ENCODE measurements at places on chromosomes 7 and 10.
A peak's percentile ranks its signal among the peaks of the same experiment; 100 is the strongest.

DNA sequence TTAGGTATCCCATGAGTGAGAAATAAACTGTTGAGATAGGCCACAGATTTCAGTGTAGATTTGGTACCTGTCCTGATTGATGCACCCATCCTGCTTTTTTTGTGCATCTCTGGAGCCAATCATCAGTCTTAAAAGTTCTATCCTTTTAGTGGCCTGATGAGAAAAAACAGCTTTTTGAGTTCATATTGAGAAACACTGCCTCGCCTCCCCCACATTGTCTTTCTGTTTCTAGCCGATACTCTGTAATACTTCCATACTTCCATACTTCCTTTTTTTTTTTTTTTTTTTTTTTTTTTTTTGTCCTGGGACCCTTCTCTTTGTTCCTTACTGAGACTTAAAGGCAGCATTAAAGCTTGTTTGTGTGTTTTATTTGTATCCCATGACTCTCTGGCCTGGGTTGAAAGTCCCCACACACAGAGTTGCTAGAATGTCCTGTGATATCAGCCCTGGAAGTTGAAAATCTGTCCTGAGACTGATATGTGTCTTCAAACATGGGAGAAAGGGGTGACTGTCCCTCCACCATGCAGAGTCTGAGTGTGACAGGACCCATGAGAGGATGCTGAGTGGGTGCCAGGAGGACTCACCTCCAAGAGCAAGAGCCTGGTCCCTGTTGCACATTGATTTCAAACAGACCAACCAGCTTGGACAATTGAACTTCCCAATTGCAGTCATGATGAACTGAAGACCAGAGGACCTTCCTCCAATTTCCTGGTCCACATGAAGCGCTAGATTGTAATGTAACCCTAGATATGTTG, 5.7 kb downstream of the ZNF22 start:
- no peak for DNase-seq

- no peak for DNase-seq
Observed at GRCh38 chr10:74889662-74889998, 63.2 kb downstream of the KAT6B start.

- no peak for DNase-seq
Observed at GRCh38 chr10:49627644-49628247, 13.9 kb downstream of the CHAT start.

GRCh38 chr7:131098527-131098926, 229.1 kb upstream of the MKLN1 start:
- DNase-seq = no peak

- no peak for DNase-seq
Observed at GRCh38 chr7:143258831-143259230, 4.4 kb upstream of the GSTK1 start.

DNA sequence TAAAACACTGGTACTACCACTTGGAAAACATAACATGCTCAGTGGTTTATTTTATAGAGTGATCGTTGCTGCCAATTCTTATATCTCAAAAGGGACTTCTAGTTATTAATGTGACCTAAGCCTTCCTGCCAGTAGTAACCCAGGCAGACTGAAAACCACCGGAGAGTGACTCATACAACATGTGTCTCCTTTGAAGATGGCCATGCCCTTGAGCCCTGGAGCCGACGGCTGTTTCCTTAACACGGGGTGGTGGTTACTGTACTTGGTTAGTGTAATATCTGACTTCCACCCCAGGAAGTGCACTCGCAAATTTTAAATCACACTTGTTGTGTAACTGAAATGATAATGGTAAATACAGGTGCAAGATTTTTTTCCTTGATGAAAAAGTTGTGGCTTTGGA, 30.5 kb downstream of the JAKMIP3 start:
- no peak for DNase-seq

GRCh38 chr10:90930971-90931871, 10.3 kb upstream of the ANKRD1 start:
- peak; percentile 100 for DNase-seq

- DNase-seq = peak; percentile 17
Observed at GRCh38 chr10:13440185-13441061, 88.4 kb downstream of the BEND7 start.

- no peak for DNase-seq
Observed at GRCh38 chr10:13977861-13978532, 352.7 kb downstream of the FRMD4A start.

GRCh38 chr7:96824686-96825085, 115.0 kb upstream of the SEM1 start:
- no peak for DNase-seq

DNA sequence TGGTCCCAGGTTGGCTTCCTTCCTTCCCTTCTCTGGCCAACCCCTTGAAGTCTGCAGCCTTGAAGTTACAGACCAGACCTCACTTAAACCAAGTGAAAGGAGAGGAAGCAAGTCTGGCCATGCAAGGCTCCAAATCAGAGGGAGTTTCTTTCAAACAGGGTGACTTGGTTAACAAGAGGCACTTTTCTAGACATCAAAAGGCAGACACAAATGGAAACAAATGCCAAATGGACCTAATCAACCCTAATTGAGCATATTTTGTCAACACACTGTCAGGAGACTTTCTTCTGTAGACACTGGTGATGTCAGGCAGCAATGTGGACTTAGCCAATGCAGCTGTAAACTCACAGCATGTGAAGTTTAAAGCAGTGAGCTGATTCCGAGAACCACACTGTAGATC, 282.7 kb upstream of the FZD8 start:
- DNase-seq = no peak

DNA sequence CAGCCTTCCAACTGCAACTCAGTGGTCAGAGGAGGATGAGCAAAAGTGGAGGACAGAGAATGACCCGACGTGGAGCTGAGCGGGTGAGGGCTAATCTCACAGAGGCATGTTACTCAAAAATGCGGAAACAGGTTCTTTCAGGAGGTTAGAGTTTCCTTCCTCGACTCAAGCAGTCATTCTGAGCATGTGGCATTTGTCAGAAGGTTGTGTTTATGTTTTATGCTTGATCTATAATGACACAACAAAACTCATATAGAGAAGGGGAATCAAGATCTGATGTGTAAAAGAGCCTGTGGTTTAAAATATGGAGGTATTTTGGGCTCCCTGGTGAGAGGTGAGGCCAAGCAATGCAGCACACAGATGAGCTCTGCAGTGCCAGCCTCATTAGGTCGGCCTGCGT, 311.4 kb downstream of the ADARB2 start:
- DNase-seq = no peak

DNA sequence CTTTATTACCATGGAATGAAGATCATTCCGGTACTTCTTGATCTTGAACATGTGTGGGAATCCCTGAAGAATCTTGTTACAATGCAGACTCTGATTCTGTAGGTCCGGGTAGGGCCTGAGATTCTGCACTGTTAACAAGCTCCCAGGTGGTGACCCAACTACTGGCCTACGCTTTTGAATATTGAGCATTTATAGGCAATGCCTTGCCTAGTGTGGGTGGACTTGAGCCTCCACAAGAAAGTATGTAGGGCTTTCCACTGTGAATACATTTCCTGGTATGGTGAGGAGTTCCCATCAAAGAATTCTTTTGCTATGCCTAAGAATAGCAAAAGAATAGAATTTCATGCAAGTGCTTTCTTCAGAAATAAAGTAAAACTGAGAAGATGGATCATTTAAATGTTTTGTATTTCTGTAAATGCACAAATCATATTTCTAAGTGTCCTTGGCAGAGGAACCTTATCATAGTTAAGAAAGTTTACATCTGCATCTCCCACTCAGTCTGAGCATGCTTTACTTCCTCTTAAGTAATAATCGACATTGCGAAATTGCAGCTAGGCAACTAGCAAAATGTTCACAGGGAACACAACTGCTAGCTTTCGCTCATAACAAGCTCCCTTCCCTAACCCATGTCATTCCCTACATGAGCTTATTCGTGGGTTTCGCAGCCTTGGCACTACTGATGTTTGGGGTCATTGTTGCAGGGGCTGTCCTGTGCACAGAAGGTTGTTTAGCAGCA, 71.4 kb downstream of the AHR start:
- DNase-seq = peak; percentile 87

GRCh38 chr10:3414667-3415023, 242.1 kb upstream of the PITRM1 start:
- DNase-seq = no peak

DNA sequence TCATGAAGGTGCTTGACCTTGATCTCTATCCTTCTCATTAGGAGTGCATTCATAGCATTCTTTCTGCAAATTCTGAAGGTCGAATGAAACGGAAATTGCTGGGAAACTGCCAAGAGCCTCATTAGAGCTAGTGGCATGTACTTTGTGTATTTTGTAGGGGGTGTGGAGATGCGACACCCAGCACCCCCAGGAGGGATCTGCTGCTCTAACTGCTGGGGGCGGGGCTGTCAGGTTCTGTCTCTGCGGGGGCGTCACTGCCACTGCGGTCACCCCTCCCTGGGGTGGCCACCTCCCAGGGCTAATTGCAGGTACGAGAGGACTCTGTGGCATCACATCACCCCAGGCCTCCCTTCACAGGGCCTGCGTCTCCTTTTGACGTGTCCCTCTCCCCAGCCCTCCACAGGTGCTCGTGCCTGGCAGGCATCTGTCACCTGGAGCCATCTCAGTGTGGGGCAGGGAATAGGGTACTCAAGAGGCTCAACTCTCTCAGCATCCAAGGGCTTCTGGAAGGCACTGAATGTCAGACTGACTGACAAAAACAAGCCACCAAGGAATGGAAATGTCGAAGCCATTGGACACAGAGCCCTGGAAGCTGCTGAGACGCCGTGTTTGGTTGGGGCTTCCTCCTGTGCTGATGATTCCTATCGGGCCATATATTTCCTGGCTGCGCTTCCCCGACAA, 151.1 kb downstream of the ACTR3B start:
- DNase-seq = no peak

GRCh38 chr7:122515404-122515803, 183.5 kb downstream of the RNF133 start:
- DNase-seq = no peak

GRCh38 chr10:118108194-118109026, 61.7 kb upstream of the RAB11FIP2 start:
- DNase-seq = peak; percentile 26

DNA sequence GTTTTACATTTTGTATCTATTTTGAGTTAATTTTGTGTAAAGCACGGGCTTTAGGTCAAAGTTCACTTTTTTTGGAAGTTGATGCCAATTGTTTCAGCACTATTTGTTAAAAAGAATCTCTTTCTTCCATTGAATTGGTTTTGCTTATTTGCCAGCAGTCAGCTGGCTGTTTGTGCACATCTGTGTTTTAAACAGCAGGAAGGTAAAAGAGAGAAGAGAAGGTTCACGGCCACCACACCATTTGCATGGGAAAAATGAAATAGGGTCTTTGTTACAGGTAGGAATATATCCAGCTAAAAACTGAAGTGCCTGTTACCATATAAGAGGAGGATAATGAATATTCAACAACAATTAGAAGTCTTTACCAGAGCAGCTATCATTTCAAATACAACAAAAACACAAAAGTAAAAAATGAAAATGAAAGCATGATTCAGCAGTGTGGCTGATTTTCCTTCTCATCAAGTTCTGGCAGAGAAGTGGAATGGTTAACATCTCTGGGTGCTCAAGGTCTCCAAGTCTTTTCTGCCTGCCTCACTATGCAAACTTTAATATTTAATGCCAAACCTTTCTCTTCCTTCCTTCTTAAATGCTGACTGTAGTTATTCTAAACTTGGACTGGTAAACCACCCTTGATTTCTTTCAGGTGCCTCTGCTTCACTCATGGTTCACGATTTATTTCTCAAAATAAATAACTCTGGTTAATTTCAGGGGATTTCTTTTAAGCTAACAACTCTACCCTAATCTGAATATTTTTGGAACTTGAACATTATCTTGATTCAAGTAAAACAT, 841.5 kb downstream of the GRM8 start:
- no peak for DNase-seq

GRCh38 chr10:97763947-97764346, 7.9 kb downstream of the SFRP5 start:
- no peak for DNase-seq

GRCh38 chr10:125785791-125786190, 10.2 kb upstream of the MMP21 start:
- DNase-seq = no peak

DNA sequence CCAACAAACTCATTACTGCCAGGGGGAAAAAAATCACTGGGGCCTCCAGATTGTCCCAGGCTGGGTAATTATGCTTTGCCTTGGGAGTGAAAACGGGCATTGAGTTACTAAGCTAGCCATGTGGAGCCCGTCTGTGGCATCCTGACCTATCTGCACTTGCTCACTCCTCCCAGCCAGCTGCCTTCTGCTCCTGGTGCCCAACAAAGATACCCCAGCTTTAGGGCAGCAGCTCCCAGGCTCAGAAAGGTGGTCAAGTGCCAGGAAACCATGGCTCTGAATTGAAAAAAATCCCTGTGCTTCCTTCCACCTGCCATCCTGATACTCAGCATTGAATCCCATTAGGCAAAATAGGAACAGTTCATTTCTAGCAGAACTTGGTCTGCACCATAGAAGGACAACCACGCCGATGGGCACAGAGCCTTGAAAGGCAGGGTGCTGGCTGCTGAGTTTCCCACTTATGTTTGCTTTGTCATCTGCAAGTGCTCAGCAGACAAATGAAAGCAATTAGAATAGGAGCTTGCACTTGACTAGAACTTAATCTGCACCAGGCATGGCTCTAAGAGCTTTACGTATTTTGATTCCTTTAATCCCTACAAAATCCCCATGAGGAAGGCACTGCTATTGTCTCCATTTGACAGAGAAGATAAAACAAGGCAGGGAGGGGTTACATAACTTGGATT, 42.8 kb downstream of the HSPA12A start:
- no peak for DNase-seq

DNA sequence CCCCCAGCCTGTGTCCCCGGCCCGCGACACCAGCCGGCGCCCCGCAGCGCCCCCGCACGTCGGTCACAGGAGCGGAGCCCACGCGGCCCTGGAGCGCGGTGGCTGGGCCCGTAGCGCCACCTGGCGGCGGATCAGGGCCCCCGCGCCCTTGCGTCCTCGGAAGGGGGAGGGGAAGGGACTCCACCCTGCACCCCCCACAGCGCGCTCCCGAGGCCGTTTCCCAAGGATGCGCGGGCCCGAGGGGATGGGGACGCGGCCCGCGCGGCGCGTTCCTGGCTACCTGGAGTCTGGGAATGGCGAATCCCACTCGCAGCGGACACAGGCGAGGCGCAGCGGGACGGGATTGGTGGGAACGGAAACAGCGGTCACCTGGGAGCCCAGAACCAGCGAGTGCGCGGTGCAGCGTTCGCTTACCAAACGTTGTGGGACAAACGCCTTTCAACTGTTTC, 23.8 kb upstream of the MKI67 start:
- DNase-seq = peak; percentile 66

- DNase-seq = no peak
Observed at GRCh38 chr10:132463333-132464255, 66.6 kb downstream of the PWWP2B start.

All from fibroblast of skin of right biceps (primary cell).